Stimulated activated CD4-positive, alpha-beta T cell treated with anti-CD3 and anti-CD28 coated beads, Interleukin-1b, Interleukin-23, amount 100 ng/mL, for 1 hour (primary cell): ENCODE measurements at places on chromosomes 2 and 18.

DNA sequence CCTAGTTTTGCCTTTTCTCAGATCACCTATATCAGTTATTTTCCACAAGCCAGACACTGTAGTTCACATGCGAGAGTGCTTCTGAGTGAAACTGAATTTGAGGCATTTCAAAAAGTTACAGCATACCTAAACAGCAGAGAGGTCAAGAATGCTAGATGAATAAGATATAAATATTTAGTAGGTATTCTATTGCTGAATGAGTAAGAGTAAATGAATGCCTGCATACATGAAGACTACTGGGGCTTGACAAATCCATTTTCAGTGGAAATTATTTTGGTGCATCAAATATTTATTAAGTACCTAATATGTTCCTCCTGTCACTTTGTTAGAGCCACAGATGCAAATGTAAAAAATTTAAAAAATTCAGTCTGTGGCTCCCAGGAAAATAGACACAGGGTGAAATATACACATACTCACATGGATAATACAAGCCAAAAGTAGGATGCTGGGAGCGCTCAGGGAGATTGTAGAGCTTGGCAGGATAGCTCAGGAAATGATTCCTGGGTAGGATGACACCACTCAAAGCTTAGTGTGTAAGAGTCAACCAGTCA is 27.6 kb upstream of the CDC42EP3 start:
- no peak for DNase-seq

- DNase-seq = no peak
These were observed 65.9 kb upstream of the ITM2C start for GRCh38 chr2:230798769-230799399.

GRCh38 chr18:3704556-3705344 is 254.8 kb downstream of the TGIF1 start:
- DNase-seq = no peak

- no peak for DNase-seq
These were observed 10.5 kb downstream of the SCTR start for GRCh38 chr2:119513832-119514231.

GRCh38 chr2:7685342-7686015 is 768.3 kb downstream of the RNF144A start:
- DNase-seq = no peak

DNA sequence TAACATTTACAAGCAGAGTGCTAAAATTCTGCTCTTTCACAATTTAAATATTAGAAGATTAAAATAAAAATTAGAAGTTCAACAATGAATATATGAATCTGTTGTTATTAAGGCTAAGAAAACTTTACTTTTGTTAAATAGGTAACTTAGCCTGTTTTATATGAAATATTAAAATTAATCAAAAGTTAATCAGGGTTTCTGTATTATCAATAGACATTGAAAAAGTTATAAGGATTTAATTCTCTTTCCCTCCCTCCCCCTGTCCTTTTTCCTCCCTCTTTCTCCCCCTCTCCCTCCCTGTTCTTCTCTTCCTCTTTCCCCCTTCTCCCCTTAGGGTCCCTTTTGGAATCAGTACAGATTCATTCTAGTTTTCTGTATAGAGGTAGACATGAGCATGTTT is 12.1 kb downstream of the BBS5 start:
- DNase-seq = no peak

GRCh38 chr2:172763079-172763478 is 27.4 kb downstream of the RAPGEF4 start:
- DNase-seq = no peak

DNA sequence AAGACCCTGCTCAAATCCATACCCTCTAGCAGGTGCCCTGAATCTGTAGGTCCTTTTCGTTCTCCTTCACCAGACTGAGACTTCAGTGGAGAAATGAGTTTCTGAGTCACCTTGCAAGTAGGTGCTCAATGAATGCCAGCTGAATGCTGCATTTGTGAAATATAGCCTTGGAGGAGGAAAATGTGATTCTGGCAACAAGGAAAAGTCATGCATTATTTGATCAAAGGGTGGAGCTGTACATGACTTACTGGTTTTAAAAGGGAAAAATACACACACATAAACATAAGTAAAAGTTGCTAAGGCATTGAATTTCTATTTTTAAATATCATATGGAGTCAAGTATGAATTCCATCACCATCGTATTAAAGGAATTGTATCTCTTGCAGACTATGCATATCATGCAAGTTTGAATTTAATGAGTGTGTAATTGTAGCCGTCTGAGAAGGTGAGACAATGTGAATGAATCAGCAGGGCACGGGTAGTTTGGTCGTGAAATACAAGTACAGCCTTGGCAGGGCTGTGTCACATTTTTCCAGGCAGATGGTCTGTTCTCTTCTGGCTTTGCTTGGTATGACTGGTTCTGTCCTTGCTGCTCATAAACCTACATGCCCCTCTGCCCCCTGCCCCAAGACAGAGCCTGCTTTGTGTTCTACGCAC is 160.8 kb downstream of the COL6A3 start:
- no peak for DNase-seq

- no peak for DNase-seq
These were observed 56.1 kb downstream of the PRKRA start for GRCh38 chr2:178394859-178395258.

DNA sequence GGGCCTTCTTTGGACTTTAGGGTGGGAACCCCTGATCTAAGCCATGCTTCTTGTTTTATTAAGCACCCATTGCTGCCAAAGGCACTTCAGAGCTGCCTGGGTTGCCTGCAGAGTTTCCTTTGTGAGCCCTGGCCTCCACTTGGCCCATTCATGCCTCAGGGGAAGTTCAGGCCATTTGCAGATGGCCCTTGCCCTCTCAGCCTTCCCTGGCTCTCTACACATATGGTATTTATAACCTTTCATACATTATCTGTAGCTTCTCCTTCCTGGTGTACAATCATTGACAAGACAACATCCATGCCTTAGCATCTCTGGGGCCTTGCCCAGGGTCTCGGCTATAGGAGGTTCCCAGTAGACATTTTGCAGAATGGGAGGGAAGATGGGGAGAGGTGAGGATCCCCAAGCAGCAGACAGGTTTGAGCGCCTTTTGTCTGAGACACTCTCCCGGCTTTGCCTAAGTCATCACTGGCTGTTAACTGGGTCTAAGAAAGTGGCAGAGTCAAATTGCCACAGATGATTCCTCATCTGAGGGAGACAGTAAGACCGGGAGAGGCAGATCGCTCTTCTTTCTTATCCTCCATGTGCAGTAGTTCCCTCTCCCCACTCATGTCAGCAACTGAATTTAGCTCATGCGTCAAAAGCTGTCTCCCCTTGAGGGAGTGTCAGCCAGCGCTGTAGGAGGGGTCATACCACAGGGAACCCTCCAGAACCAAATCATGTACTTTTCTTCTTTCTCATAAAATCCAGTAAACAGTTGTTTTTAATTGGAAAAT is 2.7 kb downstream of the EHD3 start:
- DNase-seq = no peak

- no peak for DNase-seq
These were observed 116.6 kb downstream of the SRBD1 start for GRCh38 chr2:45494275-45494977.

GRCh38 chr2:25053041-25053440 is 11.2 kb downstream of the EFR3B start:
- no peak for DNase-seq

DNA sequence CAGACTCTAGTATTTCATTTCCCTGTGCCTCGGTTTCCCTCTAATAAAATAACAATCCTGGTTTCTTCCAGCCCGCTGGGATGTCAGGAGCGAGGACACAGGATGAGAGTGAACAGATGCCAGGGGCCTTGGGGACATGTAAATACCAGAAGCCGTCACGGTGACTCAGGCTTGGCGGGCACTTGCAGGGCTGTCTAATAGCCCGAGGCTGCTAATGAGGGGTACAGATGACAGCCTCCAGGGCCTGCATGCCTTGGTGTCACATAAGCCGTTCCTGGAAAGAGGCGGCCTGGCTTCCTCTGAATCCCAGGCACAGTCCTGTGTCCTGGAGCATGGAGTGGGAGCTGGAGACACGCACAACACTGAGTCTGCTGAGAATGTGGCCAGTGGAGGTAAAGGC is 28.2 kb downstream of the HS1BP3 start:
- DNase-seq = no peak

DNA sequence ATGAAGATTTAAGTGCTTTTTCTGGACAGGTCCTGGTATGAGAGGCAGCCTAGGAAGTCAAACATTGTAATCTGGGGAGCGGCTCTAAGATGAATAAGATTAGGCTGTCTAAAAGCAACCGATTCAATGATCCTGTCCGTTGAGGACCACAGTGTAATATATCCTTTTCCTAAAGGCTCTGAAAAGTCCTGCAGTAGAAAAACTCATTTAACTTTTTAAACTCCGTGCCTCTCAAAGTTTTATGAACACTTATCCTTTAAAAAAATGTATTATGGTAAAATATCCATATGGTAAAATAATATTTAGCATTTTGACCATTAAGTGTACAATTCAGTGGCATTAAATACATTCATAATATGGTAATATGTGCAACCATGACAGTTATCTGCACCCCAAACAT is 39.8 kb downstream of the ATOH8 start:
- no peak for DNase-seq

- no peak for DNase-seq
These were observed 165.8 kb downstream of the TNS1 start for GRCh38 chr2:217836901-217837491.

DNA sequence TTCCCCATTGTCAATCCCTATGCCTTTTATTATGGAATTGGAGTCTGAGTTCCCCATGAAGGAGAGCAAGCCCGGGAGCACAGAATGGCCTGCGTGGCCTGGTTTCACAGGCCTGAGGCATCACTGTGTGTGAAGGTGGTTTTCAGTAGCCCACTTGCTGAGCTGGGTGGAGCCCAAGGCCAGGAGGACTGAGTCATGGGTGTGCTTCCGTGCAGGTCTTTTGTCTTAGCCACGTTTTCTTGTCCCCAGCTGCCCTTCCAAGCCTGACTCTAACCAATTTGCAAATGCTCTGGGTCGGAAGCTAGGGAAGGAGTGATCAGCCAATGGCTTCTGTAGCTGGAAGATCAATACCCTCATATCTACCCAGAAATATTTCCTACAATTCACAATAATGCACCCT is 119.2 kb downstream of the MAPK4 start:
- no peak for DNase-seq

- no peak for DNase-seq
These were observed 205.9 kb upstream of the EPHA4 start for GRCh38 chr2:221778025-221778424.

GRCh38 chr18:41501848-41502247 is 453.2 kb upstream of the PIK3C3 start:
- DNase-seq = no peak

GRCh38 chr2:11871421-11871820 is 125.0 kb downstream of the LPIN1 start:
- DNase-seq = no peak
